ENCODE measurements at places on chromosomes 5 and 9.

GRCh38 chr5:2251751-2252150 lies 369.0 kb upstream of the IRX4 start:
- no peak for DNase-seq

GRCh38 chr9:73178044-73178443 lies 26.4 kb downstream of the ANXA1 start:
- DNase-seq: no peak

DNA sequence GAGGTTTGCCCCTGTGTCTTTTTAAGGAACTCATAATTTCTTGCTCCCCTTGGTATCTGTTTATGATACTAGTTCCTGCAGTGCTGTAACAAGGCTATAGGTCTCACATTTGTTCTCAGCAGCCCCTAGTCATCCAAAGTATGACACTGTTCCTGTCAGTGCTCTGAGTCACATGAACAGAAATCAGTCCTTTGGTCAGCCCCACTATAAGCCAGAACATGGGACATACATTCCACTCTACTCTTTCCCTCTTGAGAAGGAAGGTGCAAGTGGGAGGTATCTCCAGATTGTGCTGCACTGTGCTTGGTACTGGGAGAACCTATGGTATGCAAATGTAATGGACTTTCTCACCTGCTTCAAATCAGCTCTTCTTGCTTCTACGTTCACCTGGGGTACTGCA lies 87.0 kb downstream of the IARS1 start:
- DNase-seq: no peak

DNA sequence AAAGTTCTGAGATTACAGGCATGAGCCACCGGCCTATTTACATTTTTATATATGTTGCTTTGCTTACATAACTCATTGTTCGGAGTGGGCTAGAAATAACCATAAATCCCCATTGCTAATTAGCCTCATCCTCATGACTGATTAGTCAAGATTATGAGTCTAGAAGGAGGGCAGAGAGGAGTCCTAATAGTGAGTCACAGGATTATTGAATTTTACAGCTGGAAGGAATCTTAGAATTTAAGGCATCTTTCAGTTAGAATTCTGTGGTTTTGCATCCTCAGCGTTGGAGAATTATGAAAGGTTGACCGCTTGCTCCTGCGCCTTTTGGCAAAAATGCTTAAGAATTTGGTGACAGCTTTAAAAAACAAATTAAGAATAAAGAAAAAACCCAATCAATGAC lies 2.6 kb upstream of the PBX3 start:
- no peak for DNase-seq

- DNase-seq: no peak
Measured at GRCh38 chr5:107251151-107251550, 419.6 kb downstream of the EFNA5 start.

DNA sequence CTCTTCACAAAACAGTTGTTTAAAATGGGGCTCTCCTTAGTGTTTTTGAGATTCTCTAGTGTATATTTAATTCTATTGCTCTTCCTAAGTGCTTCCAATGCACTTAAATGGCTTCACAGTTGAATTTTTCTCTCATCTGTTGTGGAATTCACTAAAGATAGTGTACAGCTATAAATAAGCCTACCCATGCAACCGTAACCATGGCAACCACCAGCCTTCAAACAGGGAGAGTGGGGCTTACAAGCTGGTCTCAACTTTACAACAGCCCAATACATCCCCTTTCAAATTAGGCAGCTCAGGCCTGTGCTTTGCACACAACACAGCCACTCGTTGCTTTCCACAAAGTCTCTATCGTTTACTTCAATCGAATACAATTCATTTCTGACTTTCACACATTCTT lies 144.0 kb upstream of the PLPPR1 start:
- no peak for DNase-seq

GRCh38 chr9:130845901-130846481 lies 10.9 kb downstream of the ABL1 start:
- no peak for DNase-seq

DNA sequence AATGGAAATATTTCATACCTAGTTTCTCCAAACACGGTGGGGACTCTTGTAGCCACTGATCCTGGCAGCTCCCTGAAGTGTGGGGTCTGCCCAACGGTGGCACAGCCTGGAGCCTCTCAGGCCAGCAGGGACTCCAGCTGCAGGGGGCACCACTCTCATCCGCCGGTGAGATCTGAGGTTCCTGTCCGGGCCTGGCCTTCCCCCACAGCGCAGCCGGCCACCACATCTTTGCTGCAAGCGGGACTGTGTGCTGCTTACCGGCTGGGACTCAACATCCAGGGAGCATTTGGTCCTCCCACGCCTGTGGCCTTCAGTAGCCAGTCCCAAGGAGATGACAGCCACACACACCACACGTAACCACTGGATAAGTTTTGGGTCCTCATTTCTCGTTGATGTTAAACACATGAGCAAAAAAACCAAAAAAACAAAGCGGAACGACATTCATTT lies 7.7 kb upstream of the NKX2-5 start:
- DNase-seq: no peak

DNA sequence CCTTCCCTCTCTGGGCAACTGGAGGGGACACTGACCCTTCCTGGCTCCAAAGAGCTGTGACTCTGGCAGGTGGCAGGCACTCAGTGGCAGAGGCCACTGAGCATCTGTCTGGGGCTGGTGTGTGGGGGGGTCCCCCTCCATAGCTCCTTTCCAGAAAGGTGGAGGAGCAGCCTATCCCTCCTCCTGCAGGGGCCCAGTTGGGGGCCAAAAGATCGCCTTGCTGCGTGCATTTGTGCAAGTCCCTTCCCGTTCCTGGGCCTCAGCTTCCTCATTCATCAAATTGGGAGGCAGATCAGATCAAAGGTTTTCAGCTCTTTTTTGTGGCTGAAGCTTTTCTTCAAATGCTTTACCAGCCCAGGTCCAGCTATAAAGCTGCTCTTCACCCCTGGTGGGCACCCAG lies 77.7 kb downstream of the NTNG2 start:
- DNase-seq: no peak

DNA sequence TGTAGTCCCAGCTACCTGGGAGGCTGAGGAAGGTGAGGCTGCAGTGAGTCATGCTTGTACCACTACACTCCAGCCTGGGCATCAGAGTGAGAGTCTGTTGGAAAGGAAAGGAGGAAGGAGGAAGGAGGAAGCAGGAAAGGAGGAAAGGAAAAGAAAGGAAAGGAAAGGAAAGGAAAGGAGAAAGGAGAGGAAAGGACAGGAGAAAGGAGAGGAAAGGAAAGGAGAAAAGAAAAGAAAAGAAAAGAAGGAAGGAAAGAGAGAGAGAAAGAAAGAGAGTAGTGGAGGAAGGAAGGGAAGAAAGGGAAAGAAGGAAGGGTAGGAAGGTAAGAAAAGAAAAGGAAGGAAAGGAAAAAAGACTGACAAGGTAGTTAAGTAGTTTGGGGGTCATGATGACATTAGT lies 162.6 kb upstream of the SLC12A2 start:
- DNase-seq: no peak

- no peak for DNase-seq
Measured at GRCh38 chr5:78574131-78574673, 74.4 kb downstream of the LHFPL2 start.

- DNase-seq: no peak
Measured at GRCh38 chr5:61768692-61769281, 436.7 kb downstream of the ZSWIM6 start.

GRCh38 chr5:1037123-1037670 lies 28.6 kb downstream of the NKD2 start:
- DNase-seq: no peak

DNA sequence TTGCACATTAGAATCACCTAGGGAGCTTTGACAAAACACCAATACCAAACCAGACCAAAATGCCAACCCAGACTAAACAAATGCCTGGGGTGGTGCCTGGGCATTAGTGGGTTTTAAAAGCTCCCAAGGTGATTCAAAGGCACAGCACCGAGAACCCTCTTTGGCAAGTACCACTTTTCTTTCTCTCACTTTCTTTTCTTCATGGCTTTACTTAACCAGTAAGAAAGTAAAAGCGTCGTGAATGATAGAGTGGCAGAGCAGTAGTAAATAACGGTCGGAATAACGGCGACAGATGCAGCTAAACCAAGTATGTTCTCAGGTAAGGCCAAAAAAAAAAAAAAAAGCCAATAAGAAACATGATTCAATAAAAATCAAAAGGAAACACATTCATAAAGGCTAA lies 49.5 kb downstream of the ZNF608 start:
- DNase-seq: no peak

All from effector CD8-positive, alpha-beta T cell (primary cell).